GM04504 (cell line): ENCODE measurements at places on chromosomes 7 and 10.

- DNase-seq, result no peak
These were observed 102.9 kb upstream of the AHR start for GRCh38 chr7:17195576-17195975.

GRCh38 chr10:17232276-17232960 lies 4.4 kb downstream of the VIM start:
- DNase-seq, result no peak

DNA sequence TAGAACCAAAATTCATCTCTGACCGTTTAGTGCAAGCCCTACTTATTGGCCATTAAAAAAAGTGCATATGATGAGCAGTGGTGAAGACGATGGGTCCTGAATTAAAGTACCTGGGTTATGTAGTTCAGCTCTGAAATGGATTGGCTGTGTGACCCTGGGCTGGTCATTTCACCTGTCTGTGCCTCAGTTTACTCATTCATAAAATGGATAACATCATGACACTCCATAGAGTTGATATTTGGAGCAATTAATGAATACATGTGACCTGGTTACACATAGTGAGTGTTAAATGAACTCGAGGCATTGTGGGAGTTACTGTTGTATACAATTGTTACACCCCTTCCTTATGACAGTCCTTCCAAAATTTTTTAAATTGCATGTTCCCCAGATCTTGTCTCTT lies 9.1 kb downstream of the MAP3K8 start:
- no peak for DNase-seq

DNA sequence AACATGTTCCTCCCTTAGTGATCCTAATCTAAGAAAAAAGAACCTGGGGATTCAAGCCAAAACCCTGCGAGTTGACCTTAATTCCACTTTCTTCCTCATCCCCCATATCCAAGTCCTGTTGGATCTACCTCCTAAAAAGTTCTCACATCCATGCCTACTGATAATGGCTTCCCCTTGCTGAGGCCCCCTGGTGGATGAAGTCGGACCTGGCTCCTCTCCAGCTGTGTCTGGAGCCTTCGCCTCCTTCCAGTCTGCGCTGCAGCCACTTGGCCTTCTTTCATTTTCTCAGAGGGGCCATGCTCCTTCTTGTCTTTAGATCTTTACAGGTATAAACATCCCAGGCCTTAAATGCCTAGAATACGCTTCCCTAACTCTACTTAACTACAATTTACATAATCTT lies 8.1 kb downstream of the PDE1C start:
- no peak for DNase-seq

- DNase-seq, result no peak
These were observed 35.2 kb upstream of the RELN start for GRCh38 chr7:104024632-104025031.

DNA sequence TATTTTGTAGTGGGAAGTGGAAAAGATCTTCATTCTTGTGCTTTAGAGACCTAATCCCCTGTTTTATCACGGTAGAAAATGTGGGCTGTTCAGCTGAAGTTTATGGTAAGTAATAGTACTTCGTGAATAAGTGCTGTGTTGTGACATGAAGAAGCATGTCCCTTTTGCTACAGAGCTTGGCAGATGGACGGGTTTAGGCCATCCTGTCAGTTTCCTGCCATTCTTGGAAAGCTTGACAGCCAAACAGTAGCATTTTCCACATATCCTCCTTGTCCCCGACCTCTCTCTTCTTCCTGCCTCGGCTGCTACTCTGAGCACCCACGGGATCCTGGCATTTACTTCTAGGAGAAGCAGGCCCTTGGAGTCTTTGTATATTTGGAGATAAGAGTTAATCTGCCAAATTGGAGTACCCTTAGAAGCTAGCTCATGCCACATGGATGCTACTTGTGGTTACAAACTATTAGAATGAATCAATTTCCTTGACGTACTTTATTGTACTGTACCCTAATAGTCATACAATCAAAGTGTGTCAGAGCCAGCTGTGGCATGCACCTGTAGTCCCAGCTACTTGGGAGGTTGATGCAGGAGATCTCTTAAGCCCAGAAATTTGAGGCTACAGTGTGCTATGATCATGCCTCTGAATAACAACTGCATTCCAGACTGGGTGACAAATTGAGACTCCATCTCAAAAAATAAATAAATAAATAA lies 39.2 kb downstream of the PNLIPRP3 start:
- DNase-seq, result no peak

GRCh38 chr7:143882020-143882603 lies 19.9 kb downstream of the TCAF1 start:
- no peak for DNase-seq

DNA sequence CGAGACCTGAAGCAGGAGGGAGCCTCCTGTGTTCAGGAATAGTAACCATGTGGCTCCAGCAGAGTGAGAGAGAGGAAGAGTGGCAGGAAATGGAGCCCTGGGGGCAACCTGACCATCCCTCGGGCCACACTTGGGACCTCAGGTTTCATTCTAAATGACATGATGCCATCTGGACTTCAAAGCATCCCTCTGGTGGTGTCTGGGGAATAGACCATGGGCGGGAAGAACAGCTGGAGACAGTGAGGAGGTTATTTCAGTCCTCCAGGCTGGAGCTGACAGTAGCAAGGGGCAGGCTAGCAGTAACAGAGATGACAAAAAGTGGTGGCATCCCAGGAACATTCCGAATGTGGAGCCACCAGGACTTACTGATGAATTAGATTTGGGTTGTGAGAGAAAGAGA lies 44.8 kb downstream of the AKR1B1 start:
- DNase-seq, result no peak

DNA sequence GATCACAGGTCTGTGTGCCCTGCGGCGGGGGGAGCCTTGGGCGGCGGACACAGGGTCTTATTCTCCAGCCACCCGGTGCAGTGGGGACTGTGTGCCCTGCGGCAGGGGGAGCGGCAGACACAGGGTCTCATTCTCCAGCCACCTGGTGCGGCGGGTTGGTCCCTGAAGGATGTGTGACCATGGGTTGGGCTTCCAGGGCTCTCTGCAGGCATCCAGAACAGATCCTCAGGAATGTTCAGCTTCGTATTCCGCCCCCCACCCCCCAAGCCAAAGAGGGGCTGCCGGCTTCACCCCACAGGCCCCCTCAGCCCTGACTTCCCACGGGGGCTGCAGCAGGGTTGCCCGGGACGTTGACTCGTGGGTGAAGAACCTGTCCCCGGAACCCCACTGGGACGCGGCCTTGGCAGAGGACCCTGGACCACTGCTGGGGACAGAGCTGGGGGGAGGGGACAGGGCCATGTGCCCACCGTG lies 154.5 kb upstream of the PPP2R2D start:
- DNase-seq, result no peak

- peak; percentile 28 for DNase-seq
These were observed 140.4 kb upstream of the NPS start for GRCh38 chr10:127408733-127409132.

DNA sequence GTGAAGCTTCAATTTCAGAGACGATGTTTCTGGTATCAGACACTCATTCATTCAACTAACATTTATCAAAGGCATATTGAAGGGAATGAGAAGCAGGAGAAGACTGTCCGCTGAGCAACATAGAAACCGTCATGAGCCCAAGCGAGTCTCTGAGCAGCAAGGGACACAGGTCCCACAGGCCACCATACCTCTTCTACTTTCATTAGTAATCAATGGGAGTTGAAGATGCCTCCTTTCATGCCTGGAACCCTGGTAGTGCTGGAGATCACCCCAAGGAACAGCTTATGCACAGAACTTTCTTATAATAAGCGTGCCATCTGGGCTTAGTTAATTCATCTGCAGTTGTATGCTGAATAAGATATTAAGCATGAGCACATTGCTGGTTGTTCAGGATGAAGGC lies 1.2 kb downstream of the PAX4 start:
- no peak for DNase-seq

- DNase-seq, result no peak
These were observed 184.5 kb downstream of the PHTF2 start for GRCh38 chr7:77982926-77983550.

- no peak for DNase-seq
These were observed 127.3 kb upstream of the HABP2 start for GRCh38 chr10:113425541-113425951.

- DNase-seq, result no peak
These were observed 59.6 kb upstream of the ZNF33B start for GRCh38 chr10:42697926-42698325.

GRCh38 chr7:27260211-27260610 lies 17.6 kb downstream of the EVX1 start:
- DNase-seq, result no peak

- DNase-seq, result peak; percentile 46
These were observed 983.0 kb downstream of the SORCS1 start for GRCh38 chr10:106181501-106181900.

- DNase-seq, result no peak
These were observed 267.9 kb upstream of the CNTNAP2 start for GRCh38 chr7:145848691-145849090.

- no peak for DNase-seq
These were observed 31.3 kb upstream of the MALRD1 start for GRCh38 chr10:19017116-19017890.

GRCh38 chr7:148191391-148192065 lies 399.0 kb upstream of the C7orf33 start:
- DNase-seq, result no peak

- no peak for DNase-seq
These were observed 291.6 kb upstream of the SEMA3C start for GRCh38 chr7:81210137-81211064.

GRCh38 chr7:69845721-69846495 lies 247.6 kb downstream of the AUTS2 start:
- DNase-seq, result no peak

DNA sequence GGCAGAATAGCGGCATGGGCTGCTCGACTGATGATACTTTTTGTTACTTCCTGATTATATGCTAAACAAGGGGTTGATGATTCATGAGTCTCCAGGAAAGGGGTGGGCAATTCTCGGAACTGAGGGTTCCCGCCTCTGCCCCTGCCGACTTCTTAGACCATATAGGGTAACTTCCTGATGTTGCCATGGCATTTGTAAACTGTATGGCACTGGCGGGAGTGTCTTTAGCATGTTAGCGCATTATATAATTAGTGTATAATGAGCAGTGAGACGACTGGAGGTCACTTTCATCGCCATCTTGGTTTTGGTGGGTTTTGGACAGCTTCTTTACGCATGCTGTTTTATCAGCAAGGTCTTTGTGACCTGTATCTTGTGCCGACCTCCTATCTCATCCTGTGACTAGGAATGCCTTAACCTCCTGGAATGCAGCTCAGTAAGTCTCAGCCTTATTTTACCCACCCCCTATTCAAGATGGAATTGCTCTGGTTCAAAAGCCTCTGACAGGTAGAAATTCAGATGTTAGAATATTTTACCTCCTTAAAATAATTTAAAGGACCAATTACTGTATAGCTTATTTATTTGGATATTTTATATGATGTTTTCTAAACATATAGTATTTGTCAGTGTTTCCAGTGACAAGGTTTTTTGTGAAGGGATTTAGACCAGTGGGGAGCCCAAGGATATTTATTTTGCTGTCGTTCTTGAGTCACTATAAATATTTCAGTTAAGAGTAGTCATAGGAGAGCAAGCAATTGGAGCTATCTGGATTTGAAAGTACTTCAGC lies 90.1 kb upstream of the PIK3CG start:
- DNase-seq, result no peak

DNA sequence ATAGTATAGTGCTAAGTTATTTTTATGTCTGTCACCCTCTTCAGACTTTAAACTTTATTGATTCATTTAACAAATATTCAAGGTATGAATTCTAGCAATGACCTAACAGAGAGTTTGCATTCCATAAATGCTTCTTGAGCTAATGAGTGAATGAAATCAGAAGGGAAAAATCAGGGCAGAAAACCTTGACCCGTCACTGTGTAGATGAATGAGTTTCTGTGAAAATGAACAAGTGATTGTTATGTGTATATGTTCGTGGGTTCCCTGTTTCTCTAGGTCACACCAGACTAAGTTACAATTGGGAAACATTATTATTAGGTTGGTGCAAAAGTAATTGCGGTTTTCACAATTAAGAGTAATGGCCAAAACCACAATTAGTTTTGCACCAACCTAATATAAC lies 30.1 kb downstream of the APBB1IP start:
- no peak for DNase-seq

GRCh38 chr10:124791547-124792348 lies at the start of gene EEF1AKMT2:
TSS of gene EEF1AKMT2 (minus strand) at chr10:124791887. CDS start at chr10:124791833, 54 bp downstream.
- peak; percentile 66 for DNase-seq

DNA sequence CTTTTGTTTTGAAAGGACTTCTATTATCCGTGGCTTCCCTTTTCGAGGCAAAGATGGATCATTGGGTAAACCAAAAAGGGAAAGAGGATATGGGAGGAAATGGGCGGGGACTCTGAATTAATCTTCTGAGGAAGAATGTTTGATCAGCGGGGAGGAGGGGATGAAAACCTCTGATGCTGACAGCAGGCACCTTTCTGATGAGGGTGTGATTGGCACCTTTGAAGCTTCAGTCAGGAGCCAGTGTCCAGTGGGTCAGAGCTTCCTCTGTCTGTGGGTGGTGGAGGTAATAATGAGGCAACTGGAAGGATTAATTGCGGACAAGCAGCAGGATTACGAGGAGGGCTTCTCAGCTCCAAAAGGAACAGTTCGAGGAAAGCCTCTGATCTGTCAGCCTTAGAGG lies 877.6 kb downstream of the LRMDA start:
- no peak for DNase-seq

- DNase-seq, result no peak
These were observed 14.3 kb downstream of the ZC3HAV1 start for GRCh38 chr7:139095194-139095659.

GRCh38 chr7:109190766-109191398 lies 621.2 kb downstream of the DNAJB9 start:
- no peak for DNase-seq

DNA sequence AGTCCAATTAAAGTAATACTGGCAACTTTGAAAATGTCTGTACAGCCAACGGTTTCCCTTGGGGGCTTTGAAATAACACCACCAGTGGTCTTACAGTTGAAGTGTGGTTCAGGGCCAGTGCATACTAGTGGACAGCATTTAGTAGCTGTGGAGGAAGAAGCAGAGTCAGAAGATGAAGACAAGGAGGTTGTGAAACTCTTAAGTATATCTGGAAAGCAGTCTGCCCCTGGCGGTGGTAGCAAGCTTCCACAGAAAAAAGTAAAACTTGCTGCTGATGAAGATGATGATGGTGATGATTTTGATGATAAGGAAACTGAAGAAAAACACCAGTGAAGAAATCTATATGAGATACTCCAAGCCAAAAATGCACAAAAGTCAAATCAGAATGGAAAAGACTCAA lies 72.2 kb downstream of the ZNF783 start:
- DNase-seq, result no peak

DNA sequence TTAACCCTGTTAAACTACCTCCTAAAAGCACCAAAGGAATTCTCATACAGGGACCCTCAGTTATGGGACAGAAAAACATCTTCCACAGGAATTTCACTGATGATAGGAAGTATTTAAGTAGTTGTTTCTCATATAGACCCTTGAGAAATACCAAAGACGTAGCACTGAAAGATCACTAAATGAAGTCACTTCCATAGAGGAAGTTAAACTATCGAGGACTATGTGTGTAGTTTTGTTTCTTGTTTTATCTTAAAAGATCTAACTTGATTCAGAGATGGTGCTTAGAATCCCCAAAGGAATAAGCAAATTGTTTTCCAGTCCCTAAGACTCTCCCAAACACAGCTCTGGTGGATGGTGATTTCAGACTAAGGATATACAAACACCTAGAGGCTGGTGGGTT lies 94.8 kb upstream of the AFAP1L2 start:
- no peak for DNase-seq

- DNase-seq, result peak; percentile 61
These were observed 228.8 kb downstream of the BMPER start for GRCh38 chr7:34133983-34134782.

- DNase-seq, result no peak
These were observed 4.9 kb upstream of the NKX2-3 start for GRCh38 chr10:99527526-99528493.
